Pons (tissue), 1 donor: ENCODE measurements at places on chromosomes 6 and 20.

DNA sequence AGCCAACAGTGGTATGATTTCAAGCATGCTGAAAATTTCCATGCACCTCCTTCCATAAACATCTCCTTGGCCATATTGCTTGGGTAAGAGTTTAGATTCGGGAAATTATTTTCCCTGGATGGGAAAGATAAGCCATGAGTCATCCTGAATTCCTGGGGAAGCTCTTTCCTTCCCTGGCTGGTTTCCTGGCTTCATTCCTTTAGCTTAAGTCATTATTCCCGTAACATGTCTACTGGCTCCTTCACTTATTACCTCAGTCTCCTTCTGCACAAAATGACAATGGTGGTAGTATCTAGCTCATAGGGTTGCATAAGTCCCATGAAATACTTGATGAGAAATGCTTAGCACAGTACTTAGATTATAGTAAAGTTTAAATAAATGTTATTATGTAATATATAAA, 27.6 kb downstream of the TINAG start:
- no peak for DNase-seq

- DNase-seq, result no peak
Observed at GRCh38 chr20:24546232-24546892, 76.9 kb downstream of the SYNDIG1 start.

GRCh38 chr20:53129563-53129962, 157.4 kb downstream of the TSHZ2 start:
- DNase-seq, result no peak

- no peak for DNase-seq
Observed at GRCh38 chr20:46998477-46999240, 104.0 kb downstream of the EYA2 start.

DNA sequence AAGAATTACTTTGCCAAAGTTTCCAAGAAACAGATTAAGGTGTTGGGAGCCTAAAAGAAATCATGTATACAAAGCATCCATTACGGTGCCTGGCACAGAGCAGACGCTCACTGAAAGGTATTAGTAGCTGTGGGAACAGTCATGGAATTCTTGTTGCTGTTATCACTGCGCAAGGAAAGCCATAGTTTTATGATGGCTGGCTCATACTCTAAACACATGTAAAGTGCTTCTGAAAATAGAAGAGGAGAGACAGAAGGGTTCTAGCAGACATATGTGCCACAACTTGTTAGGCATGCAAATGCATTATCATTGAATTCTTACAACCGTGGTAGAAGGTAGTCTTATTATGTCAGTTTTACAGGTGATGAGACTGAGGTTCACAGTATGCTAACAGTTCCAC, 112.4 kb downstream of the TENT5A start:
- no peak for DNase-seq

DNA sequence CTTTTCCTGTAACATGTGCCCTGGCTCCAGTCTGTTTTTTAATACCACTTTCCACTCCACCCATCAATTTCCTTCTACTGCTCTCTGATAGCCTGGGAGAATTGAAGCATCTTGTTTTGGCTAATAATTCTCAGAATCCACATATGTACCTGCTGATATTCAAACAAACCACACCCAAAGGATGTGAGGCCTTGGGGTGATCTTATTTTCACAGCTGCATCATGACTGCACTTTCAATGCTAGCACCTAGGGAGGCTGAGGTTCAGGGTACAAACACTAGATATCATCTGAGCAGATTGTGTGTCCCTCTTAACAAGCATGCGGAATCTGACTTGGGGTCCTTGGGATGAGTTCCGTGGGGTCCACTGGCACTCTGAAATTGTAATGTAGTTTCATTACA, 12.7 kb downstream of the FNDC1 start:
- DNase-seq, result no peak

DNA sequence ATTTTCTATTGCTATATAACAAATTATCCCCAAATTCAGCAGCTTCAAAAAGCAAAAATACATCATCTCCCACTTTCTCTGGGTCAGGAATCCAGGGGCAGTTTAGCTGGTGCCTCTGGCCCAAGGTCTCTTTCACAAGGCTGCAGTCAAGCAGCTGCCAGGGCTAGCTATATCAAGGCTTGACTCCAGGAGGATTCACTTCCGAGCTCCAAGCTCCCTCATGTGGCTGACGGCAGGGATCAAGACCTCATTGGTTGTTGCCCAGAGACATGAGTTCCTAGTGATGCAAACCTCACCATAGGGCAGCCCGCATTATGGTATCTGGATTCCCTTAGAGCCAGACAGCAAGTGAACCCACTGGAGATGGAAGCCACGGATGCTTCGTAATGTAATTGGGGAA, 1.3 kb upstream of the VNN1 start:
- peak; percentile 89 for DNase-seq

DNA sequence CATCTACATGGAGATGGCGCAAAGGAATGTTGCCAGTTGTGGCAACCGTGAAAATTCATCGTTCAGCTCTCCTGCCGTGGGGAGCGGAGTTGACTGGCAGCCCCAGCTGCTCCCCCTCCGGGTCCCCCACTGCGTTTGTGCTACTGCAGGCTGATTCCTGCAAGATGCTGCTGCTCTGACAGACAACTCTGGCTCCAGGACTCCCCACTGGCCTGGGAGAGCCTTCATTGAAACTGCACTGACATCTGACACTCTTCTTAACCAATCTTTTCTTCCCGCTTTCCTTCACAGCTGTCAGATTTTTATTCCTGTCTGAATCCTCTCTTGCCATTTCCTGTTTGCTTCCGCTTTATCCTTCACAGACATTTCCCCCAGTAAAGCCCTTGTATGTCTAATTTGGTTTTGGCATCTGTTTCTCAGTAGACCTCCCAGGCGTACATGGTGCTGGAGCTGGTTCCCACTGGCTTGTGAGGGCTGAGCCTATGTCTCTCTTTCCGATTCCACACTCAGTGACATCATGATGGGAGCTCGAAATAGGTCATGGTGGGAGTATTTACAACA, 9.5 kb upstream of the ATRN start:
- no peak for DNase-seq

DNA sequence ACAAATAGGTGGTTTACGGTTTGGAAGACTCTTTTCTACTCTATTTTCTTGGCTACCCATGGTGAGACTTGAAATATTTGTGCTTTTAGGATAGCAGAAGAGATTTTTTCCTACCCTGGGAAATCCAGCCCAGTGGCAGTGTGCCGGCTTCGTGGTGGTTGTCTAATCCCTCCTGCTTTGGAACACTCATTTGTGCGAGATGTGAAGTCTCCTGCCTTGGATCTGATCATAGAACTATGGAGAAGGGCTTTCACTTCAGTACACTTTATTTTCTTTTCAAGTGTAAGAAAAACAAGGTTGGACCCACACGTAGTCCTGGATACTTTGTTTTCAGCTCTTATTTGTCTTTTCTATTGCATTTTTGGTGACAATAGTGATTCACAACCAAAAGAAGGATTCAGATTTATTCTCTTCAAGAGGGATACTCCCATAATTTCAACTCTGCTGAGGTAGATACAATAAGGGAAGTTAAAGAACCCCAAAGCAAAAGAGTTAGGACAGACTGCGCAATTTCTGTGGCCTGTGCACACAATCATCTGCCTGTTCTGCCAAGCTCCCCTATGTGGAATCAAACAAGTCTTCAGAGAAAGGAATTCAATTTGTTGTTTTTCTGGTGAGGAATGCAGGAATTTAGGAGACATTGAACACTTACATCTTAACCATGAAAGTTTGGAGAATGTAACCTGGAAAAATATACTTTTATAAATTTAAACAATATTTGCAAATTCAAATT, 413.2 kb downstream of the GJA1 start:
- DNase-seq, result peak; percentile 9

- no peak for DNase-seq
Observed at GRCh38 chr6:38555606-38556005, 84.1 kb downstream of the BTBD9 start.

DNA sequence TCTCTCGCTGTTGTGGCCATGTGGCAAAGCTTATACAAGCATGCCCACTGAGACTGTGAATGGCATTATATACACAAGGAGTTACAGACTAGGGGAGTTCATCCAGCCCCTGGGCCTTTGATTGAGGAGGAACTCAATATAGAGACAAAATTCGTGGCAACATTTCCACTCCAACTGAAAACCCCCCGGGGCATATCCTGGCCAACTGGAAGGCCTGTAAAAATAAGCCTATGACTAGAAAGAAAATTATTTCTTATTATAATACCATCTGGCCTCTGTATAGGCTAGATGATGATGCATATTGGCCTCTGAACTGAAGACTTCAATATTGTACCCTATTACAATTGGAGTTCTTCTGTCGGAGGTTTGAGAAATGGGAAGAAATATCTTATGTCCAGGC, 175.5 kb upstream of the GJE1 start:
- DNase-seq, result no peak

DNA sequence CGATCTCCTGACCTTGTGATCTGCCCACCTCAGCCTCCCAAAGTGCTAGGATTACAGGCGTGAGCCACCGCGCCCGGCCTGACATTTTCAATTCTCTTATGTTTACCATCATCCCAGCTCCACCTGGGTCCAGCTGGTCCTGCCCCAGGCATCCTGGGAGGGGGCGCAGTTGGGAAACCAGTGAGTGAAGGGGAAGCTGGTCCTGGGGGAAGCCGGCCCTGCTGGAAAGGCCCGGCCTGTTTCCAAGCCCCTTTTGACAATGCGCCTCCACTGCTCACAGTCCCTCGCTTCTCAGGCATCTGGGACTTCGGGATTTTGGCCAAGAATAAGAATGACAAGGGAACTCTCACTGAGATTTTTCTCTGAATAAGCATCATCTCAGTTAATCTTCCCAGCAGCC, 14.2 kb downstream of the SLC13A3 start:
- peak; percentile 54 for DNase-seq

- DNase-seq, result no peak
Observed at GRCh38 chr6:112911959-112912358, 564.8 kb downstream of the RFPL4B start.

GRCh38 chr20:34500823-34501222, 15.4 kb upstream of the DYNLRB1 start:
- no peak for DNase-seq

- DNase-seq, result peak; percentile 61
Observed at GRCh38 chr6:68776354-68776753, 141.3 kb downstream of the ADGRB3 start.

DNA sequence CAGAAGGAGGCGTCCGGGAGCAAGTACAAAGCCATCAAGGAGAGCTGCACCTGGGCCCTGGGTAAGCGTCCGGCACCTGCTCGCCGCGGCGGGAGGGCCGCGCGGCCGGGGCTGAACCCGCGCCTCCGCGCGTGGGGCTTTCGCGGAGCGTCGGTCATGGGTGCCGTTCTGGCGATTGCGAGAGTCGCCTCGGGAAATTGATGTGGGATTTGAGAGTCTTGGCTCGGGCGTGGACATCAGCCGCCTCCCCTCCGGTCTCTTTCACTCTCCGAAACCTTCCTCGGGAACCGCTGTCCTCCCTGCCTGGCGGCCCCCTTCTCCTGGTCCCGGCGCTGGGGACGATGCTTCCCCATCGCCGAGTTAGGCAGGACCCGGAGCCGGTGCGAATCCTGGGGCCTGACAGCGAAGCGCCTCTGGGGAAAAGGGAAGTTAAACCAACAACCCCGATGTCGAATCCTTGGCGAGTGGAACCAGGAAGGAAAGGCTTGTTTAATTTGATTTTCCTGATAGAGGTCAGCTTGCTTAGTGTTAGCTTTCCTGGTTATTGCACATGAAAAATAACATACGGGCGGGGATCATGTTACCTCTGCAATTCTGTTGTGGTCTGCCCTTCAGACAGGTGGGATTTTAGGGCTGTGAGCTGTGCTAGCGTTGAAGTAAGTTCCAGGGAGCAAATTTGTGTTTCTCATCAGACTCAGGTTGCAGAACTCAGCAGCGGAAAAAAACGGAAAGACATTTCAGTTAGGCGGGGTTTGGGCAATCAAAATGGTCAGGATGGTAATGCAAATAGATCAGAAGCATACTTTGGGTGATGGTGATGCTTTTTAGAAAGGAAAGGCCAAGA, 594 bp downstream of the ARFGEF3 start:
- DNase-seq, result peak; percentile 48

GRCh38 chr6:5054245-5054873, 30.8 kb upstream of the PPP1R3G start:
- DNase-seq, result no peak

GRCh38 chr6:55388211-55388610, 60.9 kb downstream of the GFRAL start:
- no peak for DNase-seq

- peak; percentile 77 for DNase-seq
Observed at GRCh38 chr20:45392733-45393132, 14.6 kb upstream of the TP53TG5 start.

GRCh38 chr6:4554645-4555044, 221.6 kb upstream of the CDYL start:
- DNase-seq, result no peak

DNA sequence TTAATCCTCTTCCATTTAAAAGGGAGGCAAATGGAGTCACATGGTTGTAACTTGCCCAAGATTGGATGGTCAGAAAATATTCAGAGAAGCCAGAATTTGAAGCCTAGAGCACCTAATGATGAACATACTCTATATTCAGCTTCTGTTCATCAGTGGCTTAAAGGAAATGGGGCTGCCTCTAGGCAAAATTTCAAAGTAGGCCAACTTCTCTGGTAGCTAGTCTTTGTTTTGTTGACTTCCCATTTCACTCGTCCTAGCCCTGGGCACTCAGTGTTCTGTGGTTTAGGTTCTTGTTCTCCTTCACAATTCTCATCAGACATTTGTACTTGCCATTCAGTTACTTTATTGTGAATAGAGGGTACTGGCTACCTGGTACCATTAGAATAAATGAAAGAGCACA, 13.2 kb downstream of the MAP3K7 start:
- DNase-seq, result no peak

DNA sequence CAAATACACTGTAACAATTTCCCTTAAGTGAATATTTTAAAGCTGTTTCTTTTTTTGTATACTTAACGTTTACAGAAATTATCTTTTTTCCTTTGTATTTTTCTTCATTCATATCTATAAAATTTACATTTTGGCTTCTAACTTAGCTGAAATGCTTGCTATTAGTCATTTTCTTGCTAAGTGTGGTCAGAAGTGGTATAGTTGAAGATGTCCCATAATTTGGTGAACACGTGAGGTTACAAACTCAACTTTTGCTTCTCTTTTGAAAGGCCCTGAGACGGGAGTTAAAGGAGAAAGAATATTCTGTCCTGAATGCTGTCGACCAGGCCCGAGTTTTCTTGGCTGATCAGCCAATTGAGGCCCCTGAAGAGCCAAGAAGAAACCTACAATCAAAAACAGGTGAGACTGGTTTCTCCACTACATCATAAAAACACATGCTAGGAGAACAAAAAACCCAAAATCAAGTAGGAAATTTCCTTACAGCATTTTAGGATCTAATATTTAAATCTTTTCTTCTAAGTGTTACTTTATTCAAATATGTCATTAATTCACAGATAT, 445.0 kb downstream of the UTRN start:
- DNase-seq, result no peak

GRCh38 chr20:50630578-50631263, 60.6 kb downstream of the RIPOR3 start:
- DNase-seq, result no peak

- DNase-seq, result no peak
Observed at GRCh38 chr6:28215425-28215824, 9.7 kb upstream of the ZSCAN9 start.

DNA sequence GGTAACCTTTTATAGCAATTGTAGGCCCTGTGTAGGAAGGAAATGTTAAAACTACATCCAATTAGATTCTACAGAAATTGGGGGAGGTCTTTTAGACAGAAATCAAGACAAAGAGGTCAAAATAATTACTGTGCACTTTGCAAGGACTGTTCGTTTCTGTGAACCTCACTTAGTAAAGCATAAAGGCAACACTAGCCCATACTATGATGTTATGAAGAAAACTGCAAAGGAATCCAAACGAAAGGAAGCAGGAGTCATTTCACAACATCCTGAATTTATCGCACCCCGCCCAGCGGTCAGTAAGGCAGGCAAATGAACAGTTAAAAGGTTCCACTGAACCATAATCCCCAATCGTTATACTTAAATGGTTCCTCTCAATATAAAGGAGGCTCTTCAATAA, 429.5 kb upstream of the ARID1B start:
- DNase-seq, result no peak
